ENCODE measurements at places on chromosomes 7 and 10.
A peak's percentile ranks its signal among the peaks of the same experiment; 100 is the strongest.

DNA sequence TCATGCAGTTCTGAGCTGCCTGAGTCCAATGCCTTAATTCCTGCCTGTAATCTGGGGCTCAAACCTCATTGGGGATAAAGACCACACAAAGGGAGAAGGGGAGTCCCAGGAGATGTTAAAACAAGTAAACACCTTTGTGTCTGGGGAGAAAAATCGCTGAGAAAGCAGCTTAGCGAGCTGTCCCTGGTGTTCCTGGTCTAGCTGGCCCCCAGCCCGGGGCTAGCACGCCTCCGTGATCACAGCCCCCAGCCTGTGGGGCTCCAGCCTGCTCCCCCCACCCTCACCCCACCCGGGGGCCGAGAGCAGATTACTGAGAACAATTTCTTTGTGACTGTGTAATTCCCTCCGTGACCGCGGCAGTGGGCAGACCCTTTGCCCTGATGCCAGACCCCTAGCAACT, 24.8 kb downstream of the DPCD start:
- no peak for DNase-seq

DNA sequence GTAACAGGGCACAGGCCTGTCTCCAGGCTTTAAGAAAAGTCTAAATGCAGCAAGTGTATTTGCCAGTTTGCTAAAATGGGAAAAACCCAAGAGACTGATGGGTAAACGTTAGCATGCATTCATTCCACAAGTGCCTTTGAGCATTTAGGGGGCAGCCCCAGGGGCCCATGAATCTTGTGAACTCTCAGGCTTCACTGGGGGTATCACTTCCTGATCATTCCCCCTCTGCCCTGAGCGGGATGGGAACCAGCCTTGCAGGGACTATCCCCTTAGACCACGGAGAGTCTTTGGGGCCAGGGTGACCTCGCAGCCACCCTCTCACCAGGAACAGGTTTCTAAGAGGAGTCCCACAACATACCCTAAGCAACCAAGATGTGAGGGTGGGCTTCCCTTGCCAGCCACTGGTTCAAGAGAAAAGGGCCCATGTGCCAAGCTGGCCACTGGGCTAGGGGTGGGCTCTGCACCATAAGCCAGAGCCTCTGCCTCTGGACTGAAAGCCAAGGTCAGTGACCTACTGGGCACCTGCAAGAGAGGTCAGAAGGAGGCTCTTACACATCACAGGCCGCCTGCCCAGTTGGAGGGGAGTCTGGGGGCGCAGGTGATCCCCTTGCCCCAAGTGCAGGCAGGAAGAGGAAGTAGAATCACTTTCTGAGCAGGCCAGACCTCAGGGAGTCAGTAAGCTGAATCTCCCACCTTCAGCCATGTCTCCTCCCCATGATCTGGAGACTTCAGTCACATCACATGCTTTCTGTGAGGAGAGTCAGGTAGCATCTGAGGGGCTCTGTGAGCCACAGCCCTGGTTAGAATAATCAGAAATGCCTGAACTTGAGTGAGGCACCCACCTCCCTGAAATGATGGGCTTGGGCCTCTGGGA, 75.0 kb downstream of the C10orf105 start:
- DNase-seq, result no peak

DNA sequence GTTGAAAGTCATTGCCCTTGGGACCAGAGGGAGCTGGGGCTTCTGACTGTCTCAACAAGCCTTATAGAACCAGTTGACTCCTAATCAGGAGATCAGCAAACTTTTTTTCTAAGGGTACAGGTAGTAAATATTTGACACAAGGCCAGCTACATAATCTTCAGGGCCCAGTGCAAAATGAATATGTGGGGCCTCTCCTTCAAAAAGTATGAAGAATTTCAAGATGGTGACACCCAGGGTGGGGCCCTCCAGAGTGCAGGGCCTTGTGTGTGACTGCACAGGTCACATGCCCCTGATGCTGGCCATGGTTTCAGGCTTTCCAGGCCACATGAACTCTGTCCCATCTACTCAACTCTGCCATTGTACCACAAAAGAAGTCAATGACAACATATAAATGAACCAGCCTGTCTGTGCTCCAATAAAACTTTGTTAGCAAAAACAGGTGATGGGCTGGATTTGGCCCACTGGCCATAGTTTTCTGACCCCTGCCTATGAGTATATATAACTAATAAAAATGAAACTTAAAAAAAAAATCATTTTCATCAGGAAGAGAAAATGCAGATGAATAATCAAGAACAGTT, 6.1 kb downstream of the MMRN2 start:
- DNase-seq, result no peak

- no peak for DNase-seq
Measured at GRCh38 chr7:32119790-32120196, 49.6 kb upstream of the PDE1C start.

DNA sequence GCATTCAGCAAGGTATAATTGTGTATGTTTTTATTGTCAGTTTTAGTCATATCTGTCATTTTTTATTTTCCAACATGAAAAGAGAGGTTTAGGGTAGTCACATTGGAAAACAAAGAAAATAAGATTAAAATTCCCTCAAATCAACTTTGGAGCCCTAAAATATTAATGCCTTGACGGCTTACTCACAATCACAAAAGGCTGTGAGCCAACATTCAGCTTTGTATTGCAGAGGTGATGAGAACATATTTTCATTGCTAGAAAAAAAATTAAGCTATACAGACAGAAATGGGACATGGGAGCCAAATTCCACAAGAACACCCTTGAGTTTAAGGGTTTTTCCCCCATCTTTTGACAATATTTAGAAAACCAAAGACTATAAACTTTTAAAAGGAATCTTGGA, 30.2 kb downstream of the CALD1 start:
- no peak for DNase-seq

- no peak for DNase-seq
Measured at GRCh38 chr7:68147614-68148238, 1151.1 kb downstream of the TYW1 start.

- DNase-seq, result no peak
Measured at GRCh38 chr7:1974290-1975101, 258.2 kb downstream of the MAD1L1 start.

- DNase-seq, result no peak
Measured at GRCh38 chr10:3229815-3230214, 57.2 kb upstream of the PITRM1 start.

GRCh38 chr10:112782200-112782907, 167.7 kb upstream of the TCF7L2 start:
- DNase-seq, result no peak

DNA sequence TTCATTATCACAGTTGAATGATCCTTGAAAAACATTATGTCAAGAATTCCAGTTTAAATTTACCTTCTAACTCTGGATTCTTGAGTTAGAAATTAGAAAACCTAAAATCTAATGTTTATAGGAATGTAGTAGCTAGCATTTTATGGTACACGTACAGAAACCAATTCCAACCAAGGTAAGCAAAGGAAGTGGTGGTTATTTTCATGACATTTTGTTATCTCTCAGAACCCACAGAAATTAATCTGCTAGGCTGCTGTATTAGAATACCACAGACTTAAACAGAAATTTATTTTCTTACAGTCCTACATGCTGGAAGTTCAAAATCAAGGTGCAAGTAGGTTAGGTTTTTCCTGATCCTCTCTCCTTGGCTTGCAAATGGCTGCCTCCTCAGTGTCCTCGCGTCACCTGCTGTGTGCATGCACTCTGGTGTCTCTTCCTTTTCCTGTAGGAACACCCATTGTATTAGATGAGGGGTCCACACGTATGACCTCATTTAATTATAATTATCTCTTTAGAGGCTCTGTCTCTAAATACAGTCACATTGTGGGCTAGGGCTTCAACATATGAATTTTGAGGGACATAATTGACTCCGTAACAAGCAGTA, 8.5 kb upstream of the CSTF2T start:
- DNase-seq, result no peak

DNA sequence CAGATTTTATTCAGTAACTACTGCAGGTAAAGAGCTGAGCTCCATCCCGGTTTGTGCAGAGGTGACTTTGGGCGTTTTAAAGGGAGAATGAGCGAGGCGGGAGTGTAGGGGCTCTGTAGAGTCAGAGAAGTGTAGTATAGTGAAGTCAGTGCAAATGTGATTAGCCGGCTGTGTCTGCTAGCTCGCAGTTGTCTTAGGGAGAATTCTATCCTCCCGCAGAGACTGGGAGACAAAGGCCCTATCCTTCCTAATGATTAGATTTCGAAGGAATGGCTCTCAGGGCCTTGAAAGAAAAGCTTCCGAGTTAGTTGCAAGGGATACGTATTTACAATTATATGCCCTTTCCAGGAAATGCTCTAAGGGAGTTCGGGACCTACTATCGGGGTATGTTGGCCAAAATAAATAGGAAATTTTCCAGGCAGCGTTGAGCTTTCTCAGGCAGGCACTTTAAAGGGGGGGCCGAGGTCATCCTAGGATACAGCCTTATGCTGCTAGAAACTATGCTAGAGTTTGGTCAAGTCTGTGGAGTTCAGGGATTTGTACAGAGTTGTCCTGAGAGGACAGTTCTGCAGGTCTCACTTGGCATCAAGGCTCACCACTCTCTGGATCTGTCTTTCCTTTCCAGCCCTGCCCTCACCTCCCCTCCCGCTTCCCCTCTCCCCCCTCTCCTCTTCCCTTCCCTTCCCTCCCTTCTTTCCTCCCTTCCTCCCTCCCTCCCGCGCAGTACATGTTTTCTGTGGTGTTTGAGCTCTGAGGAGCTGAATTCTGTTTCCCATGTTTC, 825 bp downstream of the MRPL32 start:
- peak; percentile 13 for DNase-seq

Data from CD4-positive, alpha-beta T cell treated with Interleukin-17A for 1 hour (primary cell).